ENCODE measurements at places on chromosomes 16 and 17.

DNA sequence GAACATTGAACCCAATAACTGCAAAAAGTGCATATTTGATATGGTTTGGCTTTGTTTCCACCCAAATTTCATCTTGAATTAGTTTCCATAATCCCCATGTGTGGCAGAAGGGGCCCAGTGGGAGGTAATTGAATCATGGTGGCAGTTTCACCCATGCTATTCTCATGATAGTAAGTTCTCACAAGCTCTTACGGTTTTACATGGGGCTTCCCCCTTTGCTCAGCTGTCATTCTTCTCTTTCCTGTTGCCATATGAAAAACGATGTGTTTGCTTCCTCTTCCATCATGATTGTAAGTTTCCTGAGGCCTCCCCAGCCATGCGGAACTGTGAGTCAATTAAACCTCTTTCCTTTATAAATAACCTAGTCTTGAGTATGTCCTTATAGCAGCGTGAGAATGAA lies 127.6 kb downstream of the CHD9NB start:
- no peak for DNase-seq

- no peak for DNase-seq
Observed at GRCh38 chr17:51159604-51160003, 6.2 kb downstream of the NME1 start.

DNA sequence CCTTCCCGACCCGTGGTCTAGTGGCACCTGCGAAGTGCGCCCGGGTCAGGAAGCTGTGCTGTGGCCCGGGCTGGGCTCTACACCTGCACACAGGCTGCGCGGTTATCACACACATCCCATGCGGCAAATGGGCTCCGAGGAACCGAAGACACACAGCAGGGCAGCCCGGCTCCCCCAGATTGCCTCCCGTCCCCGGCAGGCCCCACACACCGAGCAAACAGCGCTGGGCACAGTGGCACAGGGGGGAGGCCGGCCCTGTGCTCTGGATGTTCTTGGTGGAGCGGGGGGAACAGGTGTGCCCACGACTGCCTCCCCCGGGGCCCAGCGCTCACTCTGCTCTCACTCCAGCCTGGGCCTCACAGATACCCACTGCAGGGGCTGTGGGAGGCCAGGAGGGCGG lies 28.9 kb upstream of the PABPN1L start:
- no peak for DNase-seq

DNA sequence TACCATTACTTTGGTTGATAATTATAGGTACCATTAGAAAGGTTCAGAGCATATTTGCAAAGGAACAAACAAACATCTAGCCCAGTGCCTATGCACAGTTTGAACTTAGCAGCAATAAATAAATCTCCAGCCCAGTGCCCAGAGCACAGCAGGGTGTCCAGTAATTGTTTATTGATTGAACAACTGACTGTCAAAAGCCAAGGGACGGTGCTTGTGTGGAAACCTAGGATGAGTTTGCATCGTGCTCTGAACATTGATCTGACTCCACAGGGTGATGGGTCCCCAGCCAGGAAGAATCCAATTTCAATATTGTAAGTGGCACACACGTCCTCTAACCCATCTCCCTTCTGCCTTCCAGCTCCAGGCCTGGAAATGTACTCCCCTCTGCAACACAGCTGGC lies 625.5 kb upstream of the C16orf82 start:
- DNase-seq, result no peak

DNA sequence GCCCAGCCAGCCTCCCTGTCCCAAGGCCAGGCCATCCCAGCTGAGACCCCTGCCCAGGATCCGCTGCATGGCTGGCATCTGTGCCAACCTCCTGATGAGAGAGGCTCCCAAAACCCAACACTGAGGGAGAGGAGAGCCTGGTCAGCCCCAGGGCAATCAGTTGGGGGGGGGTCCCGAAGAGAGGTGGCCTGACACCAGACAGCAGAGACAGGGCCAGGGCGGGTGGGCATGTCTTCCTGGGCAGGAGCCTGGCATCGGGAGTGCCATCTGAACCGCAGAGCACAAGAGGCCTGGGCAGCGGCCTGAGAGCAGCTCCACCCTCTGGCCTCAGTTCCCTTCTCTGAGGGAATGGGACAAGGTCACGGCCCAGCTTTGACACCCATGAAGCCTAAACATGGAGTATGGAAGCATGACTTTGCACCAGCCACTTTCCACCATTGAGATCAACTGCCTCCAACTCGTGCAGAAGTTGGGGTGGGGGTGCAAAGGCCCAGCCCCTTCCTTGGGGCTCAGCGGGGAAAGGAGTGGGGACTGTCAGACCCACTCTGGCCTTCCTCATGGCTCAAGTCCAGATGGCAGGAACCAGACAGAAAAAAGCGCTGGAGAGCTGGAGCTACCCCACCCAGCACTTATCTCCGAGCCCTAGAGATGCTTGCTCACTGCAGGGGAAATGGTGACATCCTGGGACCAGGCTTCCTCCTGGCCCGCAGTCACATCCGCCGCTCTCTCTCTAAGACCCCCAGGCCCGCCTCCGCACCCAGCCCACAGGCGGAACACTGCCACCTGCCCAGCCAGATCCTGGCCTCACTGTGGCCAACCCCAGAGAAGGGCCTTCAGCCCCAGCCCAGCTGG lies 9.7 kb downstream of the RHBDF2 start:
- DNase-seq, result no peak

DNA sequence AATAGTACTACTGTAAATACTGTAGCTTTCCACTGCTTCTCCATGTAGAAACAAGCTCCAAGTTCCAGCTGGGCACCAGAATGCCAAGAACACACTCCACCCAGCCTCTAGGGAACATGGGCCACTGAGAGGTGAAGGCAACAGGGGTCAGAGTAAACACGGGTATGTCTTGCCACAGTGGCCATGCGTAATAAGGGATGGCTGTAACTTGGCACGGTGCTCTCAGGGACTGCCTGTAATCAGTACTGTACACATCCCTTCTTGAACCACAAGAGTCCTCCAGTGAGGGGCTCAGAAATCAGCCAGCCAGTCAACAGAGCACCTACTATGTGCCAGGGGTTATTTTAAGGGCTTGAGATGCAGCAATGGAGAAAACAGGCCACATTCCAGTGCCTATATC lies 10.8 kb downstream of the LRRC59 start:
- no peak for DNase-seq

DNA sequence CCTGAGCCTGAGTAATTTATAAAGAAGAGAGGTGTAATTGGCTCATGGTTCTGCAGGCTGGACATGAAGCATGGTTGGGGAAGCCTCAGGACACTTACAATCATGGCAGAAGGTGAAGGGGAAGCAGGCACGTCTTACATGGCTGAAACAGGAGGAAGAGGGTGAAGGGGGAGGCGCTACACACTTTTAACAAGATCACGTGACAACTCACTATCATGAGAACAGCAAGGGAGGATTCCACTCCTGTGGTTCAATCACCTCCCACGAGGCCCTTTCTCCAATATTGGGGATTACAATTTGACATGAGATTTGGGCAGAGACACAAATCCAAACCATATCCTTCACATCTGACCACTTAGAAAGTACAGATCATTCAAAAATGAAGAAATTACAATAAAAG lies 110.6 kb upstream of the SHISA6 start:
- no peak for DNase-seq

DNA sequence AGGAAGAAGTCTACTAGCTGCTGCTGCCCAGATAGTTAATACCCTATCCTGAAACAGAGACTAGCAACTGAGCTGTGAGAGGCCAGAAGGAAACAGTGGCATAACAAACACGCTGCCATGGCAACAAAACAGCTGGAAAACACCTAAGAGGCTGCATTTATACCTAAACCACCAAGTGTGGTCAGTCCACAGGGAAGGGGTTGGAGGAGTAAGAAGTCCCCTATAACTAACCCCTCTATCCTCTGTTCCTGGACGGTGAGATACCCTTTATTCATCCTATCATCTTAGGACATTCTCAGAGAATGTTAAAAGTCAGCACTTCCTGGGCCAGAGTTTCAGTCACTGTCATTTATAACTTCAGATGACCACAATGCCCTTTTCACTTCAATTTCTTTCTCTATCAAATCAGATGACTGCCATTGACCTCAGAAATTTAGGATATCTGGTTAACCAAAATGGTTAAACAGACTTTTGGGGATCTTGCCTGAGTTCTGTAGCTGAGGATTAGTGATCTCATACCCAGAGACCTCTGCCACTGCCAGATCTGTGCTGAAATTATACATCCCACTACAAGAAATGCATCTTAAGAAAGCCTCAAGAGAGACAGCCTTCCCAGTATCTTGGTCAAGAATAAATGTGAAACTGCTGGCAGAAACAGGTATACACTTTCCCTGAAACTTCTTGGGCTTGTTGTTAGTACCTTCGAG lies 36.2 kb downstream of the STH start:
- no peak for DNase-seq

- DNase-seq, result no peak
Observed at GRCh38 chr17:67833134-67833533, 7.8 kb downstream of the BPTF start.

GRCh38 chr16:49510654-49511305 lies 137.2 kb downstream of the C16orf78 start:
- no peak for DNase-seq

- no peak for DNase-seq
Observed at GRCh38 chr17:47643116-47643515, 6.6 kb upstream of the KPNB1 start.

GRCh38 chr17:45310380-45311324 lies 6.2 kb downstream of the MAP3K14 start:
- DNase-seq, result no peak

- no peak for DNase-seq
Observed at GRCh38 chr16:22397464-22397863, 23.0 kb upstream of the CDR2 start.

- DNase-seq, result no peak
Observed at GRCh38 chr17:4898351-4898750, 985 bp upstream of the C17orf107 start.

DNA sequence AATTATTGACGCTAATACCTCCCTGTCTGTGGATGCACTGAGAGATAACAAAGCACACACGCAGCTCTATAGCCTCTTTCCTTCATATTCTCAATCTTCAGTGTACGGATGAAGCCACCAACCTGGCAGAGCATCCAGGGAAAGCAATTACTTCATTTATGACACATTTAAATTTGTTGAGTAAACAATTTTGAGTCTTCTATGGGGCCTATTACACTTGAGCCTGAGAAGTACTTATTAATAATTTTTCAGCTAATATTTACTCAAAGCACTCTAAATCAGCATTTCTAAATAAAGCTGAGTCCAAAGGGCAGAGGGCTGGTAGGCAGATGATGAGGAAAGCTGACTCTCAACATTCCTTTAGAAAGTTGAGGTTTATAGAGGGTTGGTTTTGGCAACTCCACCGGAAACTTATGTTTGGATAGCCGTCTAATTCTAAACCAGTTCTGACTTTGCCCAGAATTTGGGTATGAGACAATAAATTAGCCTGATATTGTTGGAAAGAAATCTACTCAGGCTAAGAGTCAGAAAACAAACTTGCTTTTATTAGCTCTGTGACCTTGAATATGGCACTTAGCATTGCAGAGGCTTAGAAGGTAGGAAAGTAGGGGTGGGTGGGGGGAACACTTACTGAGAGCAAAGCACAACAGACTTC lies 643.5 kb downstream of the CDH11 start:
- DNase-seq, result no peak

DNA sequence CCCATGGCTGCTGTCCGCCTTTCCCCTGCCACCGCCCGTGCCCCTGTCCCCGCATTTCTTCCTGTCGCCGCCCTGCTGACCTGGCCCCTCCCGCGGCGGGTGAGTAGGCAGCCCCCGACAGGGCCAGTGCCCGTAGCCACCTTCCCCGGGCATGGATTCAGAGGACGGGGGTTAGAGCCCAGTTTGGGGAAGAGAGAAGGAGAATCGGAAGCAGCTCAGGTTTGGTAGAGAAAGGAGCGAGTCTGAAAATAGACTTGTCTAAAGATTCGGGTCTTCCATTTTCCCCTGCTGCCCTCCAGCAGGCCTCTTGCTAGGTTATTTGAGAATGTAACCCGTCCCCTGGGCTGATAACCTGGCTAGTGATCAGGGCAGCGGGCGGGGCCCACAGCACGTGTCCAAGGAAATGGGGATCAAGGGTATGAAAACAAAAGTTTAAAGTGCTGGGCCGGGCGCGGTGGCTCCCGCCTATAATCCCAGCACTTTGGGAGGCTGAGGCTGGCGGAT lies 7.9 kb upstream of the CLDN9 start:
- DNase-seq, result no peak

GRCh38 chr16:54175552-54176375 lies 110.8 kb downstream of the IRX3 start:
- no peak for DNase-seq

- DNase-seq, result no peak
Observed at GRCh38 chr17:32019228-32019627, 12.0 kb downstream of the LRRC37B start.

GRCh38 chr16:11533588-11533987 lies 53.1 kb downstream of the LITAF start:
- no peak for DNase-seq

DNA sequence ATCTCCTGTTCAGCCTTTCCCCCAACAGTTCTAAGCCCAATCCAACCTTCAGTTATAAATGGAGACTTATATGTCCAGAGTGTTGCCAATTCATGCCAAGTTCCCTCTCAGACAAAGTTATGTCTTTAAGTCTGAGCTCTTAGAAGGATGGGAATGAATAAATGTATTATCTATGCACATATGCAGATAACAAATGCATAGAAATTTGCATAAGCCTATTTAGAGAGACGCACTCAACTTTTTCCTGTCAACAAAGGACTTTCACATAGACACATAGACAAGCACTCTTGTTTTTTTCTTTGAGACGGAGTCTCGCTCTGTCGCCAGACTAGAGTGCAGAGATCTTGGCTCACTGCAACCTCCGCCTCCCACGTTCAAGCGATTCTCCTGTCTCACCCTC lies 95.1 kb downstream of the SOX9 start:
- no peak for DNase-seq

- no peak for DNase-seq
Observed at GRCh38 chr17:80751946-80752581, 207.4 kb downstream of the RPTOR start.

DNA sequence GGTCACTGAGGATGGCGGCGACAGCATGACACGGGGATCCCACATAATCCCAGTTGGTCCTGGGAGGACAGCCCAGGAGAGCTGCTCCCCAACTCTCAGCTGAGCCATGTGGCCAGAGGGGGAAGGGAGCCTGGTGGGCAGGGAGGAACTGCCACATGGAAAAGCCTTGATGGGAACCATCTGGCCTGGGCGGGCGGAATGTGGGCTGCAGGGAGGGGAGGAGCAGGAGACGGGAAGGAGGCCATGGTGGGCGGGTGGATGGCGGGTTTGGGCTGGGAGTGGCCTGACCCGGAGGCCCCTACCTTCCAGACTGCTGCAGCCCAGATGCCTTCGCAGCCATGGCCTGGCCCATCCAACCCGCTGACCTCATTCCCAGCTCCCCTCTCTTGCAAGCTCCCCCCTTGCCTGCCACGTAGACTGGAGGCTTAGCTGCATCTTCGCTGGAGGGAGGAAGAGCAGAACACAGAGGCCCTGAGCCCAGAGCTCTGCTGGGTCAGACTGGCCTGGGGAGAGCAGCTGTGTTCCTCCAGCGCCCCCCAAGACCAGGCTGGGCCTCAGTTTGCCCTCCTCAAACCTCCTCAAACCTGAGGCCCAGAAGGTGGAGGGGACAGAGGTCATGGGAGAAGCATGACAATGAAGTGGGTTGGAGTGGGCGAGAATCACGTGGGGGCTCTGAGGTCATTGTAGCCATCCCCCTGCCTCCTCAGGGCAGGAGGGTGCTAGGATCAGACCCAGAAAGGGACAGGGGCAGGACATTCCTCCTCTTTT lies 8.2 kb upstream of the COL1A1 start:
- no peak for DNase-seq

GRCh38 chr17:78672871-78673371 lies 95.7 kb upstream of the DNAH17 start:
- no peak for DNase-seq
